T-helper 1 cell (primary cell): ENCODE measurements at places on chromosomes 1 and 21.

GRCh38 chr1:206987873-206988272 lies 17.6 kb upstream of the FCAMR start:
- DNase-seq, result no peak

GRCh38 chr1:217244971-217245370 lies 385.9 kb downstream of the GPATCH2 start:
- no peak for DNase-seq

GRCh38 chr1:65020774-65021173 lies 54.4 kb upstream of the JAK1 start:
- no peak for DNase-seq

DNA sequence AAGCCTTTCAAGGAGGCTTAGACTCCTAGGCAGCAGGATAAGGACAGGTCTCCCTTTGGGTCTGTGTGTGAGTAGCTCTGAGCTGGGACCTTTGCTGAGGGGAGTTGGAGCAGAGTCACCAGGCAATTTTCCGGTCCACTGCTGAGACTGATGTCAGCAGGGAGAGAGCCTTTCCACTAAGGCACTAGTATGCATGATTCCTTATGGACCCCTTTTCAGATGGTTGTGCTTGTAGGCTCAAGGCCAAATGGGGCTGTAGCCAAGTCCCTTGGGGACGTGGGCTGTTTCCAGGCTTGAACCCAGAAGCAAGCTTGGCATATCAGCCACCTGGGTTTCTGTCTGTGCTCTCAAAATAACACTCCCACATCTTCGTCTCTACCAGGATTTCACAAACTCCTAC lies 73.0 kb downstream of the CCDC18 start:
- DNase-seq, result no peak

- DNase-seq, result no peak
These were observed 15.5 kb downstream of the DHCR24 start for GRCh38 chr1:54871275-54872035.

DNA sequence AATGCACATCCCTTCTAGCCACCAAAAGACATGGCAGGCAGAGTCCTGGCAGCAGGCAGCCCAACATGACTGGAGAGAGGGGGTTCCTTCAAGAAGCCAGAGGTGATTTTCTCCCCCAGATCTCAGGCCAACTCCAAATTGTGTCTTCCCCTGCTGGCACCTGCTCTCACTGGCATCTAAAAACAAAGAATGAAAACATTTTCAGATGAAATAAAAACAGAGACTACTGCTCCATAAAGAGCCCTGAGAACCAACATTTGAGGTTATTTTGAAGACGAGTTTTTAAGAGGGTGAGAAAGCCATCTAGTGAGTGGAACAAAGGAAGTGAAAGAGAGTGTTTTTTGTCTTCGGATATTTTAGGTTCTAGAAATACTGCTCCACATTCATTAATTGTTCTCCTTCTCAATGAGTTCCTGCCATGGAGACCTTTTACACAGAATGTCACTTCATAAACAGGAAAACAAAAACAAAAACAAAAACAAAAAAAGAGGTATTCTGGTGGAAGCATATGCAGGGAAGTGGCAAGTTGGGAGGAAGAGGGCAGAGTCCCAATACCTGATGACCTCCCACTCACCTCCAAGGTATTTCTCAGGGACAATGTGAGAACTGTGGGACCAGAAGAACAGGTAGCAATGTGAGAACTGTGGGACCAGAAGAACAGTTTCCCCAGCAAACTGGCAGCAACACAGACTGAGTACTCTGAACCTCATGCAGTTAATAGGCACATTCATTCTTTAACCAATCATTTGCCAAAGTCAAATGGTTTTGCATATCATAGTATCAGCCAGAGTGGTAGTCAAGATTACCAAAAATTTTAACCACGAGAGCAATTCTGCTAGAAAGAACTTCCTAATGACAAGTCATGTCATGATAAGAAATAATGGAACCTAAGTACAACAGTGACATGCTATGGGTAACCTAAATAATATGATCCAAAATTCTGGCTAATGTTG lies 50.0 kb downstream of the KIAA0319L start:
- no peak for DNase-seq

DNA sequence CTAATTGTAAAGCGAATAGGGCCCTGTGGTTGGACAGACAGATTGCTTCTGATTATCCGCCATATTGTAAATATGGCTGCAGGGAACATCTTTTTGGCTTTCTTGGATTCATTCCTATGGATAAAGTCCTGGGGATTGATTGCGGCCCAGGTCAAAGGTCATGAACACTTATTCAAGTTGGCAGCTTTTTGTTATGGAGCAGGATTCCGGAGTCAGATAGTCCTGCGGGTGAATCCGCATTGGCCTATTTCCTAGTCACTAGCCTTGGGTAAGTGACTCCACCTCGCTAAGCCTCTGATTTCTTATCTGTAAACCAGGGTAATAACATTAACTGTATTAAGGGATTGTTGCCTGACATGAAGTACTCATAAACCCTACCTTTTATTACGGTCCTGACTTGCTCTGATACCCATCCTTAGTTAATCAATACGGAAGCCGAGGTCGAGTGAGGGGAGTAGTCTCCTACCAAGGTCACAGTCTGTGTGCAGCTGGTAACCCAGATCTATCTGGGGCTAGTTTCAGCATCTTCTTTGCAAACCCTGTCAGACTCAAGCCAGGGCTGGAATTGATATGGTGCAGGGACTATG lies 31.7 kb downstream of the EDN2 start:
- DNase-seq, result no peak
